NCI-H345 (cell line): ENCODE measurements at places on chromosomes 11 and 22.

- no peak for DNase-seq
Observed at GRCh38 chr11:126585388-126585773, 229.9 kb downstream of the ST3GAL4 start.

GRCh38 chr11:118771547-118772288 is 19.2 kb downstream of the DDX6 start:
- no peak for DNase-seq

GRCh38 chr22:48581796-48582469 is 1245.7 kb downstream of the BRD1 start:
- peak; percentile 29 for DNase-seq

- DNase-seq: no peak
Observed at GRCh38 chr11:120078397-120078796, 59.5 kb downstream of the TRIM29 start.

GRCh38 chr22:17806437-17806836 is 32.2 kb upstream of the BID start:
- DNase-seq: no peak

DNA sequence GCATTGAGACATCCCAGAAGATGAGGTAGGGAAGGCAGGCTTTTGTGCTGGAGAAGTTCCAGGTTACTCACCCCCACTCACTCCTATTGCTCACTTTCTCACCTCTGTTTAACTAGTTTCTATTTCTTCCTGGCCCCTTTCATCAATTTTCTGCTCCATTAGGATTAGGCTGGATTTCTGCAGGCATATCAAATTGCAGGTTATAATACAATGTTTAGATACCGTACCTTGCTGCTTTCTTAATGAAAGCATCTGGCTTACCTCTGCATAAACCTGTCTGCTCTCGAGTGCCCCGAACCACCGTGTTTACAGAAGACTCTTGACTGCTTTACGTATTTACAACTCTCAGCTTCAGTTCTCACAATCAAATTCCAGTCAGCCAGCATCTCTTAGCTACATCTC is 173.7 kb downstream of the ADAMTS15 start:
- no peak for DNase-seq

DNA sequence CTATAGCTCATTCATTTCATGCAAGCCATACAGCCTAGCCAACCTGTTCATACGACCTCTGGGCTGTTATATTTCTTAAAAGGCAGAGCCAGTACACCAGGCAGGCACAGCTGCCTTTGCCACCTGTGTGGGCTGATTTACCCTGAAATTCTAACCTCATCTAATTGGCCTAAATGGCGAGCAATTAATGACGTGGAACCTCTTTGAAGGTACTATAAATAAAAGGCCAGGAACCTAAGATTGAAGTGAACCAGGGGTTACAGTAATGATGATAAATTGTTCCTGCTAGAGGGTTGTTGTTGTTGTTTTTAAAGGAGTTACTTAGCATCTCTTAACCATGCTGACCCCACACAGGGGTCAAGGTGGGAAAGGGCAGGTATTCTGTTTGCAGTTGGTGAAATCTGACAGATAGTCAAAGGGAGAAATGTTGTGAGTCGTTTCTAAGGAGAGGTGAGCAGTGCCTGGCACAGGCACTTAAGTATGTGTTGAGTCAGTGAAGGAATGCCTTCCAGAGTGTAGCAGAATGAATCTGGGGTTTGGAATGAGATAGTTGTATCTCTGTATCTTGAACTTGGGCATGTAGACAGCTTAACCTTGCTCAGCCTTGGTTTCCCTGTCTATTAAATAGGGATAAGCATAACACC is 213.5 kb upstream of the NAV2 start:
- DNase-seq: no peak

GRCh38 chr22:43008509-43008908 is 6.4 kb downstream of the PACSIN2 start:
- DNase-seq: no peak

- no peak for DNase-seq
Observed at GRCh38 chr11:114354076-114354475, 46.2 kb downstream of the C11orf71 start.

DNA sequence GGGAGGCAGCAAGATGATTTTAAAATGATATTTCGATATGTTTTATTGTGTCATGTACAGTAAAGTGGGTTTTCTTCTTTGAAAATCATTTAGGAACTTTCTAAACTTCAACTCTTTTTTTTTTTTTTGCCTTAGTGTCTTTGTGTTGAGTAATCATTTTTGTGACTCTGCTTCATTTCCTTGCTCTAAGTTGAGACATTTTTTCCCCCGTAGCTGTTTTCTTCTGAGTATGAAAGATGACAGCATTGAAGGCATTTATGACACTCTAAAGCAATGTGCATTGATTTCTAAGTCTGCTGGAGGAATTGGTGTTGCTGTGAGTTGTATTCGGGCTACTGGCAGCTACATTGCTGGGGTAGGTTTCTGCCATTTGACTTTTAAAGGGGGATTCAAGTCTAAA is 23.5 kb downstream of the RRM1 start:
- DNase-seq: no peak

DNA sequence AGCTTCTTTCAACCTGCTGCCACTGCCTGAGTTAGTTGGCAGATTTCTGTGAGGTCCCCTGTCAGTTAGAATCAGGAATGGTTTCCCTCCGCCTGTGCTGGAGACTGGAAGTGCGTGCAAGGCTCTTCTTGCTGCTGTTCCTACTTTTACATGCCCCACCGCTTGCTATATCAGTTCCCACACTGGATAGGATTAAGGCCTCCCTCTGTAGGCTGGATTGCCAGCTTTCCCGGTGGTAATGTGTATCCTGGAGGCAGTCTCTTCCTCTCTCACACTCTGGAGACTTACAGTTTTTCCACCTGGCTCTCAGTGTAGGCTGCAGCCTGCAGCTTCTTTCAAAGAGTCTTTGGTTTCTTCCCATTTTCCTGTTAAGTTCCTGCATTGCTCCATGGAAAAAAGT is 66.5 kb downstream of the ARHGAP42 start:
- no peak for DNase-seq

DNA sequence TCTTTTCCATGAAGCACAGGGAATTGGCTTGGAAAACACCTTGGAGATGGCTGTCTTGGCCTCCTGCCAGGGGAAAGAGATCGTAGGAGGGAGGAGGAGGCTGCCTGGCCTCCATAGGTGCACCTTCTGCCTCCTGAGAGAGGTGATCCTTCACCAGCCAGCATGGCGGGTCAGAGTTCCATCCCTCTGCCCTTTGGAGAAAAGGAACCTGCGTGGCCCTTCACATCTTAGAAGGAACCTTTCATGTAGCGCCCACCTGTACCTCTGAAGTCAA is 58.2 kb upstream of the DRD2 start:
- DNase-seq: no peak

- DNase-seq: no peak
Observed at GRCh38 chr11:118842369-118842768, 41.3 kb upstream of the CXCR5 start.

- no peak for DNase-seq
Observed at GRCh38 chr22:20153945-20154344, 3.1 kb upstream of the CCDC188 start.

DNA sequence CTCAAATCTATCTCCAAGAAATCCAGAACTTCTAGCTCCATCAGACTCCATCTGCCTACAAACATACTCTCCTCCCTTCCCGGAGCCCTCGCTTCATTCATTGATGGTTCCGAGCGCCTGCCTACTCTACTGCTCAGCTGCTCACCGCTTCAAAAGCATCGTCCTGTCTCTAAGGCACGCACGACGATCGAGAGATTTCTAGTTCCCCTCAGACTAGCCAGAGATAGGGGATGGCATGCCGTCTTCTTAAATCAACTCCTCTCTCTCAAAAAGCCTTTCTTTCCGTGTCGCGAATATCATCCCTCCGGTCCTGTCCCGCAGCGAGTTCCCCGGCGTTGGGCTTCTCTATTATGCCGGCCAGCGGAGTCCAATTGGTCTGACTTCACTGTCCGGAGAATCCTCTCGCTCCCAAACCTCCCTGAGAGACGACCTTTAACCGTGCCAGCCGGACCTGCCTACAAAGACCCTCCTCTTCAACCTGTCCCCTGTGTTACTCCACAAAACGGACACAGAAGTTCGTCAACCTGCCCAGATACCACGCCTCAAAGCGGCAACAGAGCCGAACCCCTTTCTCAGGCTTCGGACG is 592 bp downstream of the EEF1G start:
- DNase-seq: peak; percentile 33

DNA sequence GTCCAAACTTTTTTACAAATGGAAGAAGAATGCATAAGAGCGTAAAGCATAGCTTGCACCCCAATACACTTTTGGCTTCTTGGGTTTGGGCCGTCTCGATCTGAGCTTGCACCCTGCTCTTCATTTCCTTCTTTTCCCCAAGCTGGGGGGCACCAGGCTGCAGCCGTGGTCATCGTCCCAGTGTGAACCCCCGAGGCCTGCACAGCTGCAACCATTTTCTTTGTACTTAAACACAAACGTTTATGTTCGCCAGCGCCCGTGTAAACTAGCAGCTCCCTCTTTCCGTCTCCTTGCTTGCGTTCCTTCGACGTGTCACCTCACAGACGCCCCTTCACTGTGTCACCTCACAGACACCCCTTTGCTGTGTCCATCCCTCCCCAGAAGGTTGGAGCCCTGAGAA is 10.1 kb downstream of the KRTAP5-5 start:
- no peak for DNase-seq

DNA sequence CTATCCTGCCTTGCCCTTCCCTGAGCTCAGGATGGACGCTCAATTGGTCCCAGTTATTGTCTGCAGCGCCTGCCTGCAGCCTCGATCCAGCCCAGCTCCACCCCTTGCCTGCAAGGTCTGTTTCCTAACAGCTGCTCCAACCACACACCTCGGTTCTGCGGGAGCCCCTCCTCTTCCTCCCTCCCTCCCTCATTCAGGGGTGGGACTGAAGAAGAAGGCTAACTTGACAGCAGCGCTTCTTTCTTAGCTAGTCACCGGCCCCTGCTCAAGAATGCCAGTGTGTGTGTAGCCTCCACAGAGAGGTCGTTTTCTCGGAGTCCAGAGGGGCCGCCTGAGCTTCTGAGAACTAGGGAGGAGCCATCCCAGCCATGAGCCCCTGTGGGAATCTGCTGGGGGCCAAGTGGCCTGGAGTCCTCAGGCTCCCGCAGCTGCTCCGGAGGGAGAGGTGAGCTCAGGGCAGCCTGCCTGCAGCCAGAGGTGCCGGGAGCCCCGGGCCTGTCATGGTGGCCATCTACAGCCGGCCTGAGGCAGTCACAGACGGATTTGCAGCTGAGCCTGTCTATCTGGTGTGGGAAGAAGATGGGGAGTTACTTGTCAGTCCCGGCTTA is 36.1 kb downstream of the LIMK2 start:
- DNase-seq: no peak

DNA sequence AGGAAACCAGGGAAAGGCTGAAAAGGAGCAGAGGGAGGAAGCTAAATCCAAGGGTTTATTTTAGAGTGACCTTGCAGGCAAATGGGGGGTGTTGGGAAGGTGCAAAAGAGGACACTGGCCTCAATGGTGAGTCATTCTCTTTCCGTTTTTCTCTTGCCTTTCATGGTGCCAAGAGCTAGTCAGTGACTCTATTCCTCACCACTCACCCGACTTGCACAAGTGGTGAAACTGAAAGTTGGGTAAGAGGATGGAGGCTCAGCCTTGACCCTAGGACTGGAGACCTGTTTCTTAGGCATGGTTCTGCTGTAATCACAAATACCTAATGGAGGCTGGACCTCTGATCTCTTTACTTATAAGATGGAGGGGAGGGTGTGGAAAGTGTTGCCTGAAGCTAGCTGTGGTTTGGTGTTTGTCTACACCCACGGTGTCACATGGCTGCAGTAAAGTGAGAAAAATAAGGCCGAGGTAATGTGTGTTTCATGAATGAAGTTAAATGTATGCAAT is 67.3 kb upstream of the CREB3L1 start:
- DNase-seq: no peak

GRCh38 chr11:86459682-86460460 is 85.2 kb downstream of the CCDC81 start:
- no peak for DNase-seq

DNA sequence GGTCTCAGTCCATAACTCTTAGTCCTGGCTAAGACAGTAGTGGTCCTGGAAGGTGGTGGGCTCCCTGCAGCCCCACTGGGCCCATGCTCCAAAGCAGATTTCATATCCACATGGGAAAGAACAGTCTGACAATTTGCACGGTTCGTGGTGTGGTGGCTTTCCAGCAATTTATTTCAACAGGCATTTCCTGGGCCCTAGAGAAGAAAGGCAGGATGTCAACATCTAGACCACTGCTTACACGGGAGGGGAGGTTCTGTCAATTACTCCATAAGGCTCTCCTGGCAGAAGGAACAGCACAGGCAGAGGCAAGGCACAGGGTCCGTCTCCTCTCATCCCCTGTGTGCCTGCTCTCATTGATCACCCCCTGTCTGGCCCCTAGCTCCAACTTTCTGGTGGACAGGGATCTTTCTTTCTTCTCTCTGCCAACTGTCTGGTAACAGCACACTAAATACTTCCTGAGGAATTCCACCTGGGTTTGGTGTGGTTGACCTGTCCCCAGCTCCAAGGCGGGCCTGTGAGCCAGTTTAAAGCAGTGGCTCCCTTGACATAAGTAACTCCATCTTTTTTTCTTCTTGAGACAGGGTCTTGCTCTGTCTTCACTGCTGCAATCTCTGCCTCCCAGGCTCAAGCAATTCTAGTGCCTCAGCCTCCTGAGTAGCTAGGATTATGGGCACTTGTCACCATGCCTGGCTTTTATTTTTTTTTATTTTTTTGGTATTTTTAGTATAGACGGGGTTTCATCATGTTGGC is 5.1 kb upstream of the A4GALT start:
- no peak for DNase-seq

DNA sequence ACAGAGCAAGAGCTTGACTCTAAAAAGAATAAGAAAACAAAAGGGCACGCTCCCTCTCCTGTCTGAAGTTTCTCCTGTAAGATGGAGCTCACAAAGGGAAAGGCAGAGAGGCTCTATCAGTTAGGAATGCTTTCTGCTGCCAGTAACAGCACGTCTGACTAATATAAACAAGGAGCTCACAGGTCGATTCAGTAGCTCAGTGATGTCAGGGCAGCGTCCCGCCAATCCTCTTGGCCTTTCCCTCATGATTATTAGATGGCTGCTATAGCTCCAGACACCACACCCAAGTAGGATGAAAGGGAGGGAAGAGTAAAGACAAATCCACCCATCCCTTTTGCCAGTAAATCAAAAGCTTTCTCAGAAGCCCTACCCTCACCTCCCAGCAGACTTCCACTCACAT is 51.3 kb upstream of the HMGXB4 start:
- no peak for DNase-seq

DNA sequence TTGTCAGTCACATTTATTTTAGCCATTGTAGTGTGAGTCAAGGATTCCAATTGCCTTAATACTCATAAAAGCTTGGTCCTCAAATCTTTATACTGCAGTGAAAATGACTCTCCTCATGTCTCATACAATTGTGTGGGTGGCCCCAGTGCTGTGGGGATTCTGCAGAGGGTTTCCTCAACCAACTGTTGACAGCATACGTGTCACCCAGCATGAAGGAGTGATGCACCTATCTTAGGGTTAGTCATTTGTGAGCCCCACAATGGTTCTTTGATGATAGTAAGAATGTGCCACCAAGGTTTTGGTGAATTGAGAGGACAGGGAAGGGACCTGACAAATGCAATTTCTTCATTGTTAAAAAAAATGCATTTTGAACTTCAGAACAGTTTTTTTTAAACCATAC is 1046.2 kb downstream of the OPCML start:
- no peak for DNase-seq
